ENCODE measurements at places on chromosomes 7 and 10.

DNA sequence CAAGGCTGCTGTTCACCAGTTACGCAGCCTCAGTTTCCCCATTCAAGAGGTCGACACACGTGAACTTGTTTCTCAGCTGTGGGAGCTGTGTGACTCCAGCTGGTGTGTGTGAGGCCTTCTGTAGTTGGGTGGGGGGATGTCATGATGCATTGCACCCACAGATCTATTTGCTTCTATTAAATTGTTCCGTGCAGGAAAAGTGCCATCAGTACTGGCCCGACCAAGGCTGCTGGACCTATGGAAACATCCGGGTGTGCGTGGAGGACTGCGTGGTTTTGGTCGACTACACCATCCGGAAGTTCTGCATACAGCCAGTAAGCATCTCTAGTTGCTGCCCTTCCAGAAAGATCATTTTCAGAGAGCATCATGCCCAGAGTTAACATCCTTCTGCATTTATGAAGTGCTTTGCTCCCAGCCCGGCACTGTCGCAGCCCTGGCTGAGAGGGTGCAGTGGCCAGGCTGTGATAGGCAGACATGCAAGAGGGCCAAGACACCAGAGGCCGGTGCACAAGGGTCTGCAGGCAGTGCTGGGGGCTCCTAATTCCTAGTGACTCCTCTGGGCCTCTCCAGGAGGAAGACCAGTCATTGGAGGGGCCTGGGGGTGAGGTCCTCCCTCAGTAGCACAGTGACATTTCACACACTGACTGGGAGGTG is 60.2 kb downstream of the MKI67 start:
- no peak for DNase-seq

GRCh38 chr7:102917436-102918353 is 4.9 kb downstream of the LRRC17 start:
- no peak for DNase-seq

- DNase-seq = no peak
Measured at GRCh38 chr10:95273393-95274312, 17.1 kb downstream of the PDLIM1 start.

- no peak for DNase-seq
Measured at GRCh38 chr10:22736134-22736533, 21.8 kb upstream of the PIP4K2A start.

- no peak for DNase-seq
Measured at GRCh38 chr7:28984217-28984616, 26.1 kb upstream of the TRIL start.

GRCh38 chr7:10418985-10419384 is 554.7 kb upstream of the PHF14 start:
- DNase-seq = no peak

DNA sequence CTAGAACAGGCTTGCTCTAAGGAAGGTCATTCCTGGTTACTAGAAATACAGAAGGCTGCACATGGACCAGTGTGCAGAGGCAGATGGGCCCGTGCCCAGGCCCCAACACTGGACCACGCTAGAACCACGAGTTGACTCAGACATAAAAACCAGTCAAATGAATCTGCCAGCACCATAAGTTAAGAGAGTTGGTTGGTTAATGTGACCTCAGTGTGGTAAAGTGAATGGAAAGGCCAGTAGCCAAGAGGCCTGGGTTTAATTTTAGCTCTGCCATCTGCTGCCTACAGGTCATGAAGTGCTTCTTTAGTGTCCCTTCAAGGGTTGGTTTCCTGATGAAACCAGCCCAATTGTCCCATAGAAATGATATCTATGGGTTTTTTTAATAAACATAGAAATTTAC is 329.6 kb upstream of the NRP1 start:
- no peak for DNase-seq

GRCh38 chr7:17771901-17772408 is 168.3 kb downstream of the SNX13 start:
- no peak for DNase-seq

GRCh38 chr10:132485391-132485790 is 52.2 kb upstream of the INPP5A start:
- DNase-seq = no peak

DNA sequence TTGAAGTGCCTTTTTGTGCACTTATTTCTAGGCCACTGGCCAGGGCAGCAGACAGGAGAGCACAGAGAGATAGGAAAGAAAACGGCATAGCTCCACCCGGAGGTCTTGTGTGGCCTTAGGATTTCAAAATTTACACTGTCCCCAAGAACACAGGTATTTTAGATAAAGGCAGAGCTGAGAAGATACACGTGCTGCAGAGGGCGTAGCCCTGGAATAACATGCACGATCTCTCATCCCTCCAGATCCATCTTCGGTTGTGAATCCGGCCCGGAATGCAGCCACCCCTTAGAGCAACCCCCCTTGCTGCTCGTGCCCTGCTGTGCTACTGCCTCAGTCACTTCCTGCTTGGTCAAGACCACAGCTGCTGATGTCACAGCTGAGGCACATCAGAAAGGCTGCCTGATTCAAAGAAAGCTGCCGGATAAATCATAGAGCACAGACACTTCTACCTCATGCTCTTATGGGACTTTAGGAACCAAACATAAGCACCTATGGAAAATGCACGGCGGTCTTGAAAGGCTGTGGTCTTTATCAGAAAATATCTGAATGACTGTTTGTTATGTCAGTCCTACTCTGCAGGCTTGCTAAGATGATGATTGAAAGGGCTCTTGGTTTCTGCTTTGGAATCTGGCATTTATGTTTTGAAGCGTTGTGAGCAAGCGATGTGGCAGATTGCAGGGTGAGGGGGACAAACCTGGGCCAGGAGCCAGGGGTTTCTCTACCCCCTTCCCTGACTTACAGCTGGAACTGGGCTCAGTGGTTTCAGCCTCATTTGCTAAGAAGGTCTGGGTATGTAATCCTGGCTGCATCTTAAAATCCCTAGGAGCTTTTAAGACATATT is 152.0 kb downstream of the SVIL start:
- DNase-seq = no peak

DNA sequence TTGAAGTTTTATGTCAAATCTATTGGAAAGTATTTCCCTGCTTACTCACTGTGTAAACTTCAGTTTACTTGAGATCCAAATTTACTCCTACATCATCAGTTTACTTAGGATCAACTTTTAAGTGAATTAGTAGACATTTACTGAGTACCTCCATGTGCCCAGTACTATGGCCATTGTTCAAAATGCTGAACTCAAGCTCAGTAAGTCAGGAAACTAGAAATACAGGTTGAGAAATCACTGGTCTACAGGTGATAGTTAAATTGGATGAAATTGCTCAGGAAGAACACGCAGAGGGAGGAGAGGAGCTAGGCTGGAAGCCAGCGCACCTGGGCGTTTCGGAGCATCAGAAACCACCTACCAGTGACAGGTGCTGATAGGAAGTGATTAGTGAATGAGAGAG is 25.5 kb upstream of the EBLN1 start:
- DNase-seq = no peak

DNA sequence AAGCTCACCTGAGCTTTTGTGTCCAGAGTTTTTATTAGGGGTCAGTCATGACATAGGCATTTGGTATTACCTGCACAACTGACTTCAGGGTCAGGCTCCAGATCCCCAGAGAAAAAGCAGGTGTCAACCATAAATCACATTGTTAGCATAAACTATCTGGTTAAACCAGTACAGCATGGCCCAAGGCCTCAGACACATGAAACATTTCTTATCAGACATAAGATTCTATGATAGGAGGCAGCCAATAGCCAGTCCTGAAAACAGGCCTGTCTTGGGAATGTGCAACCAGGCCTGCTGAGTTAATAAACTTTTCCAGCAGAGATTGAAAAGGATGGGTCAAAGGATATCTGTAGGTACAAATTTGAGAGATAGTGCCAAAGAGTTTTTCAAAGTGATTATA is 116.1 kb downstream of the TPST1 start:
- no peak for DNase-seq

DNA sequence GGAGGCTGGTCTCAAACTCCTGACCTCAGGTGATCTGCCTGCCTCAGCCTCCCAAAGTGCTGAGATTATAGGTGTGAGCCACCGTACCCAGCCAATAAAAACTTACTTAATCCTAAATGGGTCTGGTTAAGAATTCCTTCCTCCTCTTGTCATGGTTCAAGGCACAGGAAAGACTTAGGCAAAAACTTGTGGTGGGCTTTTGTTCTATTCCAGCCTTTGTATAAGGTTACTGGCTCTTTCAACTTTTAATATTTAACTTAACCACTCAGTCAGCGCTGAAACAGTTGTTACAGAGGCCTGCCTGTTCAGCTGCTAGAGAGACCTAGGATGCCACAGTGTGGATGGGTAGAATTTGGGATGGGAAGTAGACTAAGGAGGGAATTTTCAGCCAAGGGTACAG is 28.1 kb upstream of the GARS1 start:
- no peak for DNase-seq

DNA sequence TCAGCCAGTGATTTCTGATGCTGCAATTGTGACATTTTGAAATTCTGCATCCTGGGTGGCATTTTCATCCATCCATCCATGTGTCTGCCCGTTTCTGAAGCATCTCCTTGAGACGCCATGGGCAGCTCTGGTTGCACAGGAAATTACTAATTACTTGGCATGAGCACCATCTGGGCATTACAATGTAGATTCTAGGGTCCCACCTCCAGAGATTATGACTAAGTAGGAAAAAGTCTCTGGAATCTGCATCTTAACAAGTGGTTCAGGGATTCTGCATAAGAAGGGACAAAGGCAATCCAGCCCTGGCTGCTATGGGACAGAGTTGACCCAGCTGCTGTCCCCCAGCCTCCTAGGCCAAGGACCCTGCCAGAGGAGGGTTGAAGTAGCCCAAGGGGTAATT is 65.3 kb downstream of the CUZD1 start:
- DNase-seq = no peak

DNA sequence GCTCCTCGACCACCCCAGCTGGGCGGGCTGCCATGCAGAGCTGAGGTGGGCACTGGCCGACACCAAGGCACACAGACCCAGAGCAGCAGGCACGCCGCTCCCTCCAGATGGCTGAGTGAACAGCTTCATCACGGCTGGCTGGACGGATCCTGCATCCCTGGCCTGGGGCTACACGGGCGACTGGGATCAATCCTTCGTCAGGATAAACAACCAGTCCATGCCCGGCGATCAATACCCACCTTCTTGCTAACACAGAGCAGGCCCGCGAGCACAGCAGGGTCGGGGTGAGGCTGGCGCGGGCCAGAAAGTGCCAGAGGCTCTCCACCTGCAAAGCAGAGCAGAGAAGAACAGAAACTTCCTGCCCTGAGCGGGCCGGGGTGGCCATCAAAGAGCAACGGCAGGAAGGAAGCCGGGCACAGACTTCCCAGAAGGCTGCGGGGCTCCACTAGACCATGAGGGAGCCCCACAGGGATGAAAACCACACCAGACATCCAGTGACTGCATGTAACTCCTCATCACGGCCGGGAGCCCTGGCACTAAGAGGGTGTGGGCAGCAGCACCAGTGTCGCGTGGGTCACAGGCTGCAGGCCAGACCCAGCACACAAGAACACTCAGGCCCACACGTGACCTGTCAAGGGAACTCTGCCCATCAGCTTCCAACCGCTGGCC is 166.4 kb downstream of the MAD1L1 start:
- no peak for DNase-seq

DNA sequence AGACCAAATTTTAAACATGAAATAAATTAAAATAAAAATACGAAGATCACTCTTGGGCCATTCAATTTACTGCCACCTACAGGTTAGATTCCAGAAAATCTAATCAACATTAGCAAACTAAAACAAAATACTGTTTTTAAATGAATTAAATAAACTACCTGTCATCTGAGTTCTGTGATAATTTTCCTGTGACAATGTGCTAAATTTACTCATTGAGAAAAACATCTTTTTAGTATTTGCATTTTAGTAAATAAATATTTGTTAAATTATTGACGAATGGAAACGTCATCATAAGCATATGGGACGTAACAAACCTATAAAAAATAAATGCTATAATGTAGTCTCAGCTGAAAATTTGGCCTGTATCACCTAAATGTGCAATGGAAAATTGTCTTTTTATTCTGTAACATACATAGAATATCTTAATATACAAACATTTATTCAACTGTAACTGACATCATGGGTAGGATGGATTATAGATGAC is 72.1 kb downstream of the ITGB8 start:
- no peak for DNase-seq

- no peak for DNase-seq
Measured at GRCh38 chr10:11950325-11951018, 92.1 kb downstream of the UPF2 start.

DNA sequence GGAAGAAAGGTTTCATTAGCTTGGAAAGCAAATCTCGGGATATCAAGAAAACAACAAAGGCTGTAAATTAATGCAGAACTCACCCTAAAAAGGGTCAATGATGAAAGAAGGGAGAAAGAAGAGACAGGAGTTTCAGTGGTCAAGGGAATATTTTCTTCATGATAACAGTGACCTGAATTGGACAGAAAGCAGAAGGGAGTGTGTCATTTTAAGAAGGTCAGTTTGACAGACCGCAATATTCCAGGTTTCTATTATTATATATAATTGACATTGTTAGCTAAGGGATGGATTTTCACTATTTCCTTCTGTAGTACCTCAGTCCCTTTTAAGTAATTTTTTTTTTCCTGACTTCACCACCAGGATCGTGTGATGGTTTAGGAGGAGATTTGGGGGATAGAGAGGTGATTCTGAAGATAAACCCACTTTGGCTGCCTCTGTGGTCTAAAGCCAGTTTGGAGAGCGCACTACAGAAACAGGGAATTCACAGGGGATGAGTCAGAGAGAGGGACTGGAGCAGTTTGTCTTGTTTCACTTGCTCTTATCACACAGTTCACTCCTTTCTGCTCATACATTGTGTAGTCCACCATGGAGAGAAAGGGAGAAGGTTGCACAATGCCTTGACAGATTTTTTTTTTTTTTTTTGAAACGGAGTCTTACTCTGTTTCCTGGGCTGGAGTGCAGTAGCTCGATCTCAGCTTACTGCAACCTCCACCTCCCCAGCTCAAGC is 417.9 kb downstream of the AUTS2 start:
- DNase-seq = no peak

GRCh38 chr7:21106296-21106732 is 319.6 kb upstream of the SP8 start:
- no peak for DNase-seq

DNA sequence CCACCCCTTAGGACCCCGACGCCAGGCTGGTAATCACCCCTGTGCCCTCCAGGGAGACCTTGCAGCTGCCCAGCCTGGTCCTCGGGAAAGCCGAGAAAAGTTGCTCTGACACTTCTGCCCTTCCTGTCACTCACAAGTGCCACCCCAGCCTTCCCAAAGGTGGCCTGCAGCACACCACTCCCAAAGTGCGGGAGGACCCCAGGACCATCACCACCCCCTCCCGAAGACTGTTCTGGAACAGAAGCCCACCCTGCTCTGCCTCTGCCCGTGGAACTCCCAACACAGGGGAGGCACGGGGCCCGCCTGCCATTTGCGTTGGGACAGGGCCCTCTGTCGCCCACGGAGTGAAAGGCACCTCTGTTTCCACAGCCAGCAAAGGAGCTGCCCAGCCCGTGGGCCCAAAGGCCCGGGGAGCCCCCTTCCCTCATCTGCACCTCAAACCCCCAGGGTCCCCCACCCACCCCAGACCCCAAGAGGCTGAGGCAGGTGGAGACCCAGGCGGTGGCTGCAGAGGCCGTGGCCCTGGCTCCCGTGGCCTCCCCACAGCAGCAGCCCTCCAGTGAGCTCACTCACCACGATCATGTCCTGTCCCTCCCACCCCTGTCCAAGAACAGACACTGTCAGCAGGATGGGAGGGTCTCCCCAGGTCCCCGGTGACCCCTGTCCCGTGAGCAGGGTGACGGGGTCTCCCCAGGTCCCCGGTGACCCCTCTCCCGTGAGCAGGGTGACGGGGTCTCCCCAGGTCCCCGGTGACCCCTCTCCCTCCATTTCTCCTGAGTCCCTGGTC is 47.8 kb upstream of the PPP2R2D start:
- DNase-seq = no peak
